NCI-H446 treated with DMSO at 0.1 percent for 48 hours (cell line): ENCODE measurements at places on chromosomes 6 and 20.
A peak's percentile ranks its signal among the peaks of the same experiment; 100 is the strongest.

DNA sequence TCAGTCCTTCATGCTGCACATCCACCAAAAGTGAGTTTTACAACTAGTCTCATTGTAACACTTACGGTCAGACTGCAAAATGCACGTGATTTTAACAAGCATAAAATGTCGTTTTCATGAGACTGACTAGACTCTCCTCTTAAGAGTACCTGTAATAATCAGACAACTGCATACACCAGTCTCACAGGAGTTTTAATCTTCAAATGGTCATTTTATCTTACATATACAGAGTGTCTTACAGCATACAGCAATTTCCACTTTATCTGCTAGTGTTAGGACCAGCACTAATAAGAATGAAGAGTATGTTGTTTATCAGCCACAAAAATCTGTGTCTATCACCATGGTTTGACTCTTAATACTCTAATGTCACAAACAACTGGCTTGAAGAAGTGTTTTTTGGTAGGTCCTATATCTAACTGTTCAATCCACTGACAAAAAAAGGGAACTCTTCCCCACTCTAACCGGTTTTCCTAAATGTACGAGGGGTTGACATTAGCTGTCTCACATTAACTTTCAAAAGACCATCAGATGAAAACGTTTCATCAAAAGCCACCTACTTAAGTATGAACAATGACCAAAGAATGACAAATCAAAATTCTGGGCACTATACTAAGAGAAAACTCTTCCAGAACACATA lies 1.5 kb upstream of the ASF1A start:
- no peak for DNase-seq

GRCh38 chr6:89830170-89830809 lies 610 bp downstream of the CASP8AP2 start:
- no peak for DNase-seq

DNA sequence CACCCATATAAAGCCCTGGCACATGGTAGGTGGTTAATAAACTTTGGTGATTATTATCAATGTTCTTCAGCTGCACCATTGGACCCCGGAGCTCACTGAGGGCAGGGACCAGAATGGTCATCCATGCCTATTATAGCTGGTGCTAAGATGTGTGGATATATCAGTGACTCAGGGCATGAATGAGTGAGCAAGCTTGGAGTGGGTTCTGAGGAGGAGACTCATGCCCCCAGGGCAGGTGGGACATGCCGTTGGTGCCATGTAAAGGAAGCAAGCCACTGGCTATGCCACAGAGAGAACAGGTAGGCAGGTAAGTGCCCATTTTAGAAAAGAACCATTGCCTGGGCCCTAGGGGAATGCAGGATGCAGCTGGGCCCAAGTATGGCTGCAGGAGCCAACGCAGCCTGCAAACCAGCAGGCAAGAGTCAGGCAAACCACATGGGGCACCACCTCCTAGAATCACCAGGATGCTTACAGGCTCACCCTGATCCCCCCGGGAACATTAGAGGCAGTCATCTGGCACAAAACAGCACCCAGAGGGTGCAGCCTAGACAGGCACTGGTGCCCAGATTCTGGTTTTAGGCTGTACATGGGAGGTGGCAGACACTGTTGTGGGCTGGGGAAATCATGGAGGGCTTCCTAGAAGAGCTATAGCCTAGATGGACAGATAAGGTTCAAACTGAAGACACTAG lies 23.5 kb downstream of the PLAGL2 start:
- DNase-seq, result no peak

DNA sequence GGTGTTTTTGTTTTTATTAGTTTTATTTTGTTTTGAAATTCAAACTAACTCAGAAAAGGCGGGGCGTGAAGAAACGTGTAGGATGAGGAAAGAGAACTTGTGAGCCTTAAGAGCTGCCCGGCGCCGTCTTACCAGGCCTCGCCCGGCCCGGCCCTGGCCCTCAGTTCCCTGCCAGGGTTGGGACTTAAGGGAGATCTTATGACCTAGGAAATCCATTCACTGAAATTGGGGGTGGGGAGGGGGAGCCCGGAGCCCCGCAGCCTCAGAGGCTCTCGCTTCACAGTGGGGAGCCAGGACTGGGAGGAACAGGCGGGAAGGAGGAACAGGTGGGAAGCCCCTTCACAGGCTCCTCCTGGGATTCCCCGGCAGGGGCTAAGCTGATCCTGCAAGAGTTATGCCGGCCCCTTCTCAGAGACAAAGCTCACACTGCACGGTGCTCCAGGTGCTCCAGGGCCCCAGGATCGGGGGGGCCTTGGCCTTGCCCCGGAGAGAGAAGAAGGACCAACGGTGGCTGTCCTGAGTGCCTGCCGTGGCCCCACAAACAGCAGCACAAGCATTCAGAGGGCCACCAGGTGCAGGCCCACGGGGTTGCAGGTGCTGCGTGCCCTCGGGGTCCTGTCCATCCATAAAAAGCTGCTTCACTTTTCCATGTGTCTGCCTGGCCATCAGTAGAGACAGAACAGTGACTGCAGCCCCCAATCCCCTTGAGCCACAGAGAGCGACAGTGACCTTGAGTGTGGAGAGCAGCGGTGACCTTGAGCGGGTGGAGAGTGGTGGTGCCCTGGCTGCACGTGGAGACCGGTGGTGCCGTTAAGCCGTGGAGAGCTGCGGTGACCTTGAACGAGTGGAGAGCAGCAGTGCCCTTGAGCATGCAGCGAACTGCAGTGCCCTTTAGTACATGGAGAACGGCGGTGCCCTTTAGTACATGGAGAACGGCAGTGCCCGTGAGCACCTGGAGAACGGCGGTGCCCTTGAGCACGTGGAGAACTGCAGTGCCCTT lies 152.7 kb downstream of the DLL1 start:
- no peak for DNase-seq

DNA sequence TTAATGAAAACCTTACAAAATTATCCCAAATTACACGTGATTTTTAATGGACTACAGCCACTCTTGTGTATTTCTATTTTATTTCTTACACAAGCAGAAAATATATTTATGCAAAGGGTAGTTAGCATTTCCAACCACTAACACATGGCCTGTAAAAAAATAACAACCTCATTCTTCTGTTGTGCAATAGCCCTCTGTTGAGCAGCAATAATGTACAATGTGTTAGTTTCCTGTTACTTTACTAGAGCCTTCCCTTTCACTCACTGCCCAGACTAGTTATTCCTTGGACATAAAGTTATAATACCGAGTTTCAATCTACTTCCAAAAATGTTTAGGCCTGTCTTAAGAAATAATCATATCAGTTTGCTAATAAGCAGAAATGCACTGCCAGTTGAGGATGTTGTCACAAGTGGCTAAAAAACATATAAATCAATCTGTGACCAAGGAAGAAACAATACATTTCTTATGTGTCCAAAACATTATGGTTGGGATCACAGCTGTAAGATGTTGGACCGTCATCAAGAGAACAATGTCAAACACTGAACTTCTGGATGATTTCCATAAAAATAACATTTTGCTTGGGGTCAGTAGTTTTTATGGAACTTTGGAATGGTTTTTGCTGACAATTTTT lies 73.6 kb upstream of the RNF146 start:
- no peak for DNase-seq

GRCh38 chr6:111013144-111013915 lies 31.5 kb downstream of the RPF2 start:
- DNase-seq, result peak; percentile 9

- no peak for DNase-seq
Measured at GRCh38 chr6:42142118-42142835, at the start of gene C6orf132. C6orf132 (minus strand) TSS chr6:42142620; CDS start chr6:42142444, 176 bp downstream.

DNA sequence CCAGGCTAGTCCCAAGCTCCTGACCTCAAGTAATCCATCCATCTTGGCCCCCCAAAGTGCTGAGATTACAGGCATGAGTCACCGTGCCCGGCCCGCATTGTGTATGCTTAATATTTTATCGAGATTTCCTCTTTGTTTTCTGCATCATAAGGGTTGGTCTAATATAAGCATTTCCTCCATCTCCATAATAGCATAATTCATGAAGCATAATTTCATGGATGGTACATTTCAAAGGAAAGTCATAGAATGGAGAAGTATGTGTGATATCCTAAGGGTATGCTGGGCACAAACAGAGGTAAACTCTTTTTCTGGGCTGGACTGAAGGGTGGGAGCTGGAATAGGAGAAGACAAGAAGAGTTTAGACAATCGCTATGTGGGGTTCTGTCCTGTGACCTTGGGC lies 17.5 kb upstream of the TIAM2 start:
- DNase-seq, result no peak
